ENCODE measurements at places on chromosomes 2 and 18.

- no peak for DNase-seq
Observed at GRCh38 chr18:36624451-36625167, 204.2 kb downstream of the TPGS2 start.

DNA sequence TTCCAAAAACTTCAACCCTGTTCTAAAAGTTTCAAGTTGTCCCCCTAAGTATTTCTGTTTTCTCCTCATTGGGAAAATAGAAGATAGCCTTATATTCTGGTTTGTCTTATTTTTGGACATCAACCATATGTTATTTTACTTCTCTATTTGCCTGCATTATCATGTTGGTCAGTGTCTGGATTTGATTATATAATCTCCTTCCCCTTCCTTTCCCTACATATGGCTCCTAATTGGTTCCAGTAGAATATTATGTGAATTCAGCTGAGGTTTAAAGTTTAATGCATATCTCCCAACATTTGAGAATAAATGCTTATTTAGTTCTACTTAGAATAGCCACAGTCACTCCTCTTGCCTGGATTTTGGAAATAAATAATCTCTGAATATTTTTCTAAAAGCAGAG lies 66.9 kb downstream of the OXER1 start:
- no peak for DNase-seq

DNA sequence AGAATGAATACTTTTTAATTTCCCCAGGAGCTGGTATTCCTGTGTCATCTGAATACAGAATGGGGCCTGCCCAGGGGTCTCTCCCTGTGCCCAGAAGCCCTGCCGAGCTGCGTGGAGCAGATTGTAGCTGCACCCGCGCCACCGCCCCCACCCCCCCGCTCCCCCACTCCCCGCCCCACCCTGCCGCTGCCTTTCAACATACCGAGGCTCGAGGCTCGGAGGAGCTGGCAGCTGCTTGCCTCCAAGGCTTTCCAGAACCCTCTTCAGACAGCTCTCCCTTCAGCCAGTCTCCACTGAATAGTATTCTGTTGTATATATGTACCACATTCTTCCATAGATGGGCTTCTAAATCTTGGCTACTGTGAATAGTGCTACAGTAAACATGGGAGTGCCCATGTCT lies 150.7 kb downstream of the TSN start:
- no peak for DNase-seq

DNA sequence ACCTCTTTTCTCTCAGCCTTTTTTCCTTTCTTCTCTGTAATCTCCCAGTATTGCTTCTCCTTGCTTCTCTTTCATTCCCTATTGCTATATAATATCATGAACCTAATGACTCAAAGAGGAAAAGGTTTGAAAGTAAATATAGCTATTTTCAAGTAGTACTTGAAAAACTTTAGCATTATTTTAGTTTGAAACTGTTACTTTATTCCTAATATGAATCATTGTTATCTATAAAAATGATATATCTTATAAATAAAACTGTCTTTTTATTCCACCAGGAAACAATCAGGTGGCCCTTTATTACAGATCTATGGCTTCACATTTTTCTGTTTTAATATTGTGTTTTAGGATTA lies 311 bp upstream of the SCN1A start:
- no peak for DNase-seq

DNA sequence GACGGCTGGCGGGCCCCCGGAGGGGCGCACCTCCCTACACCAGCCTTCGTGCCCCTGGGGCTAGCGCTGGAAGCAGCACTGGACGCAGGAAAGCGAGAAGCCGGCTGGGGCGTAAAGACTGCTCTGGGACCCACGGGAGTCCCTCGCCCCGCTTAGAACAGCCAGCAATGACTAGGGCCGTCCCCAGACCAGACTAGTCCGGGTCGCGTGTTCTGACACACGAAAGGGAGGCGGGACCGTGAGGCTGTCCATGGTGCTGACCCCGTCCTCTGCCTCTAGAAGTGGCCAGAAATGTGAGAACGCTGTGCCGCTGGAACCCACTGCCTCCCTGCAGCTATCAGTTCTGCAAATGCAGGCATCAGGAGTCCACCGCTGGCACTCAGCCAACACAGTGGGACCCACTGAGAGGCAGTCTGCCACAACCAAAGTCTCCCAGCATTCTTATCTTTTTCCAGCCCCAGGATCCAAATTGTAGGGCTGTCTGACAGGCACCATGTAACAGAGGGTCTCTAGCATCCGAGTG lies at the start of gene UCN:
UCN (minus strand) TSS at position 87 of the 523 bp plus-strand sequence. CDS start 550 bp downstream, outside the sequence.
- DNase-seq, result no peak

DNA sequence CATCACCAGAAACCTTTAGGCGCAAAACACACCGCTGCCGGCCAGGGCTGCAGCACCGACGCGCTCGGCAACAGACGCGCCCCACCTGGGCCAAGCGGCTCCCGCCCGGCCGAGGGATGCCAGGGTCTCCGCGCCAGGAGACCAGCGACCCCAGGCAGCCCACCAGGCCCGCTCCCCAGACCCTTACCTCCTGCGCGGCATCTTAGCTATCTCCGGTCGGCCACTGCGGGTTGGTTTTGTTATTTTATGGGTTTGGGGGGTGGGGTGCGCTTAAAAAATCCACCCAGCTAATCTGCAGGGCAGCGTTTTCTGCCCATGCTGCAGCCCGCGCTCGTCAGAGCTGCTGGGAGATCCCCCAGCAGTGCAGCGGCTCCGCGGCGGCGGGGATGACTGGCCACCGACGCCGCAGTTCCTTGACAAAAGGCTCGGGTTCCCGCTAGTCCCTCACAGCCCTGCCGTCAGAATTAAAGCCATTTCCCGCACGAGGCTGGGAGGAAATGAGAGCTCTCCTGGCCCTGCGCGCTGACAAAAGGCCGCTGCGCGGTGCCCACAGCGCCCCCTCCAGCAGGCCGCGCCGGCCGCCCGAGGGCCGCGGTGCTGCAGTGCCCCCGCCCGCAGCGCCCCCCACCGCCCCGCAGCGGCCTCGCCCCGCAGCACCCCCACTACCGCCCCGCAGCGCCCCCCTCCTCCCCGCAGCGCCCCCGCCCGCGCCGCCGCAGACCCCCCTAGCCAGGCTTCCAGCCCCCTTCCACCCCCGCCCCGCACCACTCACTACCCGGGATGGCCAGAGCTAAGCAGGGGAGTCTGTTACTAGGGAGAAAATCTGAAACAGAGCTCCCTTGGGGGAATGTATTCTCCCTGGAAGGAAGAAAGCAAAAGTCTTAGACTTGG lies at the start of gene ADD2:
ADD2 (minus strand) TSS at position 502 of the 891 bp plus-strand sequence. CDS start 61,792 bp downstream, outside the sequence.
- no peak for DNase-seq

- no peak for DNase-seq
Observed at GRCh38 chr18:26919627-26920026, 54.1 kb upstream of the AQP4 start.

DNA sequence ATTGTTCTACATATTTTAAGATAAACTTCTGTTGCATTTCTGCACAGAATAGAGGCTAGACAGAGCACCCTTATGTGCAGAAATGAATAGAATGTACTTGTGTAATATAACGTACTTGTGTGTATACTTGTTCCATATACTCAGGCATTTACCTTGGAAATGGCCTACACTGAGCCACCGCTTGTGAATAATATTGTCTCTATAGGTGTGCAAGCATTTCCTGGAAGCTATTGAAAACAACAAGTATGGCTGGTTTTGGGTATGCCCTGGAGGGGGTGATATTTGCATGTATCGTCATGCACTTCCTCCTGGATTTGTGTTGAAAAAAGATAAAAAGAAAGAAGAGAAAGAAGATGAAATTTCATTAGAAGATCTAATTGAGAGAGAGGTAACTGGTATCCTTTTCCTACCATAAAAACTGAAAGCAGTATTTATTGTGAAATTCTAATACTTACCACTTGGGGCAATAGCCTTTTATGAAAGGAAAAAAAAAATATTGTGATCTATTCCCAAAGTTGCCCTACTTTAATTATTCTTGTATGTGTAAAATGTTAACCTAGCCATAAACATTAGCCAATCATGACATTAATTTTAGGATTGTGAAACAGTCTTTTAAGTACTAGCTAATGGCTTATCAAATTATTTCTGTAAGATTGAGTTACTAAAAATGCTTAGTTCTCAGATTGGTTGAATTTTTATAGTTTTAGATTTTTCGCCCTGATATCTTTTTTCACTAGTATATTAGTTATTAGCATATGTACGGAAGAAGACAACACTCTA lies 18.0 kb downstream of the ZC3H15 start:
- no peak for DNase-seq

- no peak for DNase-seq
Observed at GRCh38 chr2:27225526-27225925, 8.4 kb downstream of the CAD start.

- DNase-seq, result no peak
Observed at GRCh38 chr2:29053223-29053622, 21.1 kb downstream of the PCARE start.

DNA sequence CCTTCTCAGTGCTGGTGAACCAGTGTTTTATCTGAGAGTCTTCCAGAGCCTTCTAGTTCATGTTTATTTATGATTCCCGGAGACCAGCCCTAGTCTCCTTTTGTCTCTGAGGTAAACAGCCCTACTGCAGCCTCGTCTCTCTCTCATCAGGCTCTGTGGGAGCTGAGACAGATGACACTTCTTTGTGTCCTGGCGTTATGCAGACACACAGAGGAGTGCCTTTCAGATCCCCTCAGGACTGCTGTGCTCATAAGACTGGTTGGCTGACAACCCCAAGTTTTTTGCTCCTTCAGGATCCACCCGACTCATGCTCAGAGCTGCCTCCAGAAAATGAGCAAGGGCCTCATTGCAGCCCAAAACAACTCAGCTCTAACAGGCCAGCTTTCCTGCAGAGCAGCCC lies 523.8 kb upstream of the SPHKAP start:
- DNase-seq, result no peak

- DNase-seq, result no peak
Observed at GRCh38 chr2:127386246-127386645, 1.5 kb downstream of the MAP3K2 start.

DNA sequence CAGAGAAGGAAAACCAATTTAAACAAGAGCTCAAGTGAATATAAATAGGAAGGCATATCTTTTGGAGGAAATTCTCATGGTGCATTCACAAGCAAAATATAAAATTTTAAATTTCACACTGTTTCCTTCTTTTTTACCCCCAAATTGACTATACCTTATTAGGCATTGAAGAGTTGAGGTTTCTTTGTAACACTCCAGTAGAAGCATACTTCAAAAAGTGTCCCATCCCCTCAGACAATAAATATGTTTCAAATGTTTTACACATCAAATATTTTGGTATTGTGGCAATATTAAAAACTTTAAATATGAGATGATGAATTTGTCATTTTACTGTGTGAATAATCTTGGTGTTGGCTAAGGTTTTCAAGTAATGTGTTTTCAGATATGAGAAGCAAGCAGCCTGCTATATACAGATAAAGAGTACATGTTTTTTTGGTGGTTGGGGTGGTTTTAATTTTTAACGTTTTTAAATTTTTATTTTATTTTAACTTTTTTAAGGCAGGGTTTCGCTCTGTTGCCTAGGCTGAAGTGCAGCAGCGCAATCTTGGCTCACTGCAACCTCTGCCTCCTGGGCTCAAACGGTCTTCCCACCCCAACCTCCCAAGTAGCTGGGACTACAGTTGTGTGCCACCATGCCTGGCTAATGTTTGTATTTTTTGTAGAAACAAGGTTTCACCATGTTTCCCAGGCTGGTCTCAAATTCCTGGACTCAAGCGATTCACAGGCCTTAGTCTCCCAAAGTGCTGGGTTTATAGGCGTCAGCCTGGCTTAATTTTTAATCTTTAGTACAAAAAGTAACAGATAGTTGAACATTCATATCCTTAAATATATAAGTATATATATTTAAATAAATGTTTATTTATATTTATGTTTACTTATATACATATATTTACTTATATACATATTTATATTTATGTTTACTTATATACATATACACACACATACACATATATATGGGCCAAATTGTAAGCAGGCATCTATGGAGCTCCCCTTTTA lies 36.5 kb upstream of the DLX1 start:
- DNase-seq, result no peak

GRCh38 chr18:51153659-51154371 lies 43.7 kb downstream of the MEX3C start:
- DNase-seq, result peak; percentile 11

DNA sequence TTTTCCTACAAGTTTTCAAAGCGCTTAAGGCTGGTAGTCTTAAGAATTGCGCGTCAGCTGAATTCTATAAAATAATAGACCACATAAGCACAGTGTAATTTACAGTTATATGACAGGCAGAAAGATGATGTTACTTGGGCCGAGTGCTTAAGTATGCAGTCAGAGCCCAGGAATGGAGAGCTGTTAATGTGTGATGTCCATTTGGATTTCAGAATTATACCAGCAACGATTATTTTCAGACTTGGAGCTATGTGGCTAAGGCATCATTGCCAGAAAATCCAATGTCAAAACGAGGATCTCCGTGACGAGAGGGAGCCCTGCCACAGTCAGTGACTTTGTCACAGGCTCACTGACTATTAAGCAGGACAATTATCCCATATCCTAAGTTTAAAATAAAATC lies 3.4 kb downstream of the KLF7 start:
- no peak for DNase-seq

DNA sequence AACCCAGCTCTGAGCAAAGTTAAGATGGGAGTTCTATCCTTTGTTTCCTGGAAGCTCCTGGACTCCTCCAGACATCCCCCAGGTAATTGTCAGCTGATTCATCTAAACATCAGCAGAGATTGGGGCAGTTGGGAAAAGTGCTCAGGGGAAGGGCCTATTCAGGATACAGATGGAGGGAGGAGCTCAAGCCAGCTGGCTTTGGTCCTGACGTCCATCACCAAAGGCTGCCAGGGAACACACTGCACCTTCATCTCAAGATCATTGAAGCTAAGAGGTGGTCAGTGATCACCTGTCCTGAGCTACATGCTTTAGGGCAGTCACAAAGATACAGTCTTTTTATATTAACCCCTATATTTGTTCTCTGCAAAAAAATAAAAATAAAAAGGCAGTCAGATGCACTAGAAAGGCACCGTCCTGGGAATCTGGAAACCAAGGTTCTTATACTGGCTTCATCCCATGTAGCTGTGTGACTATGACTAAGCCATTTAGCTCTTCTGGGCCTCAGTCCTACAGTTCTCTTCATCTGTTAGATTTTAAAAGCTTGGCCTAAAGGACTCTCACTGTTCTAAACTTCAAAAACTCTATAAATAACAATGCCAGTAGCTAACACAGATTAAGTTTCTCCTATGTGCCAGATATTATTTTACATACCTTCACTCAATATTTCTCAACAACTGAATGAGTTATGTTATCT lies 446.5 kb downstream of the BCL11A start:
- DNase-seq, result no peak

DNA sequence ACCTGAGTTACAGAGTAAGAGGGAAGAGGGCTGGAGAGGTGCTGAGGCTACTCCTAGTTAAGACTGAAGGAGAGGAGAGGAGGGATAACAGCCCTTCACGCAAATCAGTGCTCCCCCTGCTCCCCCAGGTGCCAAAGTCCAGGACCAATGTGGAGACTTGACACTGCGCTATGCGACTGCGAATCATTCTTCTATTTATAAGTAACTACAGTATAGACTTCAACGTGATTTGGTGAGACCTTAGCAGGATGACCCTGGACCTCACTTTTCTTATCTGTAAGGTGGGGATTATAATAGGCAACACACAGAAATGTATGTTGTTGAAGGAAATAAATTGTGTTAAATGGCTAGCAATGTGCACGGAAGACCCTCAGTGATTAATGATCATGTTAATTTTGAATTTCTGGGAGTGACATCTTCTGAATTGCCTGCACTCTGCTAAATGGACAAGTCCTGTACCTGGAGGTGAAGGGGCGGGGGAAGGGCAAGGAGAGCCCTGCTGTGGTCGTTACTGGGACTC lies 11.0 kb downstream of the EN1 start:
- no peak for DNase-seq

GRCh38 chr2:79901161-79901560 lies 388.3 kb downstream of the CTNNA2 start:
- DNase-seq, result no peak

- no peak for DNase-seq
Observed at GRCh38 chr2:1527153-1527992, 114.1 kb downstream of the TPO start.

- DNase-seq, result no peak
Observed at GRCh38 chr2:124536591-124536990, 511.5 kb downstream of the CNTNAP5 start.
